IPS DF 6.9 (cell line): ENCODE measurements at places on chromosomes 7 and 10.

GRCh38 chr7:29652556-29652955 is 88.9 kb downstream of the PRR15 start:
- no peak for DNase-seq

DNA sequence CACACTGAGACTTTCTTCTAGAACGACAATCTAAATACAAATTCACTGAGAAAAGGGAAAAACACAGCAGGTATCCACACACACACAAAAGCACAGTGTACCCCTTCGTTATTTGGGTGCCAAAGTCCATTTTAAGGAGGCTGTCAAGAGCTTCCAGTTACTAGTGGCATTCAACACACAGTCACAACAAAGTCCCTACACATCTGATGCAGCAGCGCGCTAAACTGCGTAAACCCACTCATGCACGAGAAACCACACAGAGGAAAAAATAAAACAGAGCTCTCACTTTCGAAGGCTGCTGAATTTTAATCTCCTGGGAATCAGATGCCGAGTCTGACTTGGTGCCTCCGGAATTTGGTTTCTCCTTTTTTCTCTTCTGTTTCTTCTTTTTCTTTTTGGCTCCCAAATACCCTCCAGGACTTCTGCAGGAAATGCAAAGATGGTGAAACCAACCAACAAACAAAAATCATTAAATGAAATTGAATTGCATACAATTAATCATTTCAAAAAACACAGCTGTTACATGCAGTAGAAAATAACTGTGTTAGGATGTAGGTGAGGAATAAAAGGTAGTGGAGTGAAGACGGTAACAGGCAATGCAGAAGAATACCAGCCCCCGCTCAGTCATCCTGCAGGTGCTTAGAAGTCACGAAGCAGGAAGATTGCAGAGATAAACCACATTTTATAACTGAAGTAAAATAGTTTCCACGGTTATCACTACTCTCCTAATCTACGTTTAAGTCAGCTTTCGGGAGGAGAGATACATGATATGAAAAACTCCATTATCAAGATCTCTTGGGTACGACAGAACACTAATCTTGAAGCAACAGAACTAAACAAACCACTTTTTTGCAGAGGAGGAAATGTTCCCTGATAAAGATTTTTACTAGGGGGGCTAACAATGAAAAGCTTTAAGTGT is 27.1 kb downstream of the NMT2 start:
- DNase-seq: no peak

DNA sequence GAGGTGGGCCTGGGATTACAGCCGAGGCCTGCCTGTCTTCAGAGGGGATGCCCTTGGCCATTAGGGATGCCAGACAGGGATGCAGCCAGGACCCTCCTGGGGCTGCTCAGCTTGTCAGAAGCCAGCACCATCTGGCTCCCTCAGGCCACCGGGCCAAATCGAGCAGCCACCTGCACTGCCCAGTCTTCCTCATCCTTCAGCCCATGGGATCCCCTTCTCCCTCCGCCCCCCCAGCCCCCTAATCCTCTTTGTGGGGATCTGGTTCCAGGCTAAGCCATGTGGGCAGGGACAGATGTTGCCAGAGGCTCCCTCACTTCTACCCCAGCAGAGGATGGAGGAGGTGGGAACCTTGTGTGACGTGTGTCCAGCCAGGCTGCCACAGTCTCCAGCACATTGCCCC is 137.4 kb upstream of the PPIF start:
- DNase-seq: no peak

DNA sequence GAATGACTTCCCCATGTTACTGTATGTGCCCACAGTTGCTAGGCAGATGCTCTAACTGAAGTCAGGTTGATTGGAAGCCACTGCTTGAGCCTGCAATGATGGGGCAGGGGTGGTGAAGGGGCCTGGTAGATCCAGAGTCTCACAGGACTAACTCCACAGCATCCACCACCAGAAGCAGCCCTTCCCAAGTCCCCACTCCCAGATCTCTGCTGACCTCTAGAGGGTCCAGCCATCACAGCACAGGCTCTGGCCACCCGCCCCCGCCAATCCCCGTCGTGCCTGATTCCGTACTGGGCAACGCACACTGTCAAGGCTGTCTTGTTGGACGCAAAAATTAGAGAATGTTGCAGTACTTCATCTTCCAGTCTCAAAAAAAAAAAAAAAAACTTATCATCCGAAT is 136.8 kb upstream of the PDE1C start:
- peak; percentile 18 for DNase-seq

- DNase-seq: no peak
Measured at GRCh38 chr7:39810204-39810642, 139.8 kb upstream of the CDK13 start.

DNA sequence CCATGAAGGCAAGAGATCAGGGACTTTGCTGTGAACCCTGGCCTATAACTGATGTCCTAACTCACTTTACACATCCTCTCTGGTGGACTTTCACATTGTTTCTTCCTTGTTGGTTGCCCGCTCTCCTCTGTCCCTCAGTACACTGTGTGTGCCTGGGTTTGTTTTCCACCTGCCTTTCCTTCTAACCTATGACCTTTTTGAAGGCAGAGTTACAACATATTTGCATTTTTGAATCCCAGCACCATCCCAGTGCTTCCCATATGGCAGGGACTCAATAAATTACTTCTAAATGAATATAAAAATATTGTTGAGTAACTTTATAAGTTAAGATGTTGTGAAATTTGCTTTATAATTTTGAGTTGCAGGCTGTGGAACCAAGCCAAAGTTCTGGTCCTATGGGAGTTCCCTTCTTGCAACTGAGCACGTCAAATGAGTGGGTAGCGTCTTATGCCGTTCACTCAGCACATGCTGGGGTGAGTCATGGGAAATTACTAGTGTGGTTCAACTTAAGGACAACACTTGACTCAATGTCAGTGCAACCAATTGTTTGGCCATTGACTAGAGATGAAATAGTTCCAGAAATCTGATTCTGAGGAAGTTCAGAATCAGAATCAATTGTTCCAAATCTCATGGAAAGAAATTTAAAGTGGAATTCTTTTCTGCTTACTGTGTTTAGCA is 250.9 kb downstream of the TWIST1 start:
- no peak for DNase-seq

GRCh38 chr10:60901561-60902235 is 42.3 kb downstream of the RHOBTB1 start:
- DNase-seq: no peak
